Tibial artery (tissue), 4 donors: ENCODE measurements at places on chromosomes 13 and 19.

GRCh38 chr13:98142380-98143156, at the start of gene FARP1:
Gene FARP1, plus strand, starts transcription at chr13:98143094. Its CDS starts 70,149 bp downstream, at chr13:98213243.
- H3K36me3 ChIP-seq, result no peaks in the 10 kb centered on the region
- H3K27me3 ChIP-seq, result no peaks in the 10 kb centered on the region
- DNase-seq, result peak; percentile 66

DNA sequence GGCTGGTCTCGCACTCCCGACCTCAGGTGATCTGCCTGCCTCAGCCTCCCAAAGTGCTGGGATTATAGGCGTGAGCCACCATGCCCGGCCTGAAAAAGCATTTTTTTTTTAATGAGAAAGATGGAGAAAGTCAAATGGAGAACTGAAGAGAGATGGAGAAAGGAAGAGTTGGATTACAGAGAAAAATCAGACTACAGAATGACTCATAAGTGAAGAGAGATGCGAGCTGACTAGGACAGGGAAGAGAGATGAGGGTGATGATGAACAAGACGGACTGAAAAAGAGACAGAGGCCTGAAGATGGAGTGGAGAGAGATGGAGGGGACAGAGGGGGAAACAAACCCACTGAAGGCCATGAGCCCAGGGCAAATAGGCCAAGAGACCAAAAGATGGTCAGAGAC, 1.5 kb downstream of the DHX34 start:
- DNase-seq, result no peak
- no peak overlapping the region for H3K27ac ChIP-seq
- H3K4me1 ChIP-seq, result peaks cover 10% of the 10 kb centered on the region
- H3K36me3 ChIP-seq, result peaks cover 29% of the 10 kb centered on the region

DNA sequence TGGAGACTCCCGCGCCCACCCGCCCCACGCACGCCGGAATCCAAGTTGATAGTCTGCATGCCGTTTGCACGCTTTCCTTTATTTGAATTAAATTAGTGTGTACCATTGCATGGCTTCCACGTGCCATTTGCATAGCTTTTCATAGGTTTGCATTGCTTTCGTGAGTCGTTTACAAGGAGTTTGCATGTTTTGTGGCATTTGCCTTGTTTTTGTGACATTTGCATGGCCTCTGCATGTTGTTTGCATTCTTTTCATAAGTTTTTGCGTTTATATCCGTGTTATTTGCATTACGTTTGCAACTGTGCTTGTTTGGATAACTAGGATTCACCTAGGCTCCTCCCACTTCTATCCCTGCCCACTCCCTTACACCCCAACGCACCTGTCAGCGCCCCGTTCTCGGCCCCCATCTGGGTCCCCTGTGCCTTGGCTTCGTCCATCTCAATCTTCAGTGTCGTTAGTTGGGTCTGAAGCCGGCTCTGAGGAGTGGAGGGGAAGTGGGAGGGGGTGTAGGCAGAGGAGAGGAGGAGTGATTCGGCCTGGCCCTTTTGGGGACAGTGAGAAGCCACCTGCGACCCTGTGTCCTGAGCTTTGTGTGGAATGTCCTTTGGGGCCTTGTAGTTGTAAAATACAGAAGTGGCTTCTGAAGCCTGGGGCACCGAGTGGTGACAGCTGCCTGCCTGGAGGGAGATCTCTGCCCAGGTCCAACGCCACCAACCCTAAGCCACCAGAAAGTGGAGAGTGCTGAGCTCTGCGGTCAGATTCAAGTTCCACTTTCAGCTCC, 2.4 kb downstream of the CCDC194 start:
- H3K4me3 ChIP-seq, result peak overlapping the region; percentile 48
- no peak overlapping the region for H3K27ac ChIP-seq
- H3K4me1 ChIP-seq, result peaks cover 19% of the 10 kb centered on the region
- no peaks in the 10 kb centered on the region for H3K36me3 ChIP-seq

DNA sequence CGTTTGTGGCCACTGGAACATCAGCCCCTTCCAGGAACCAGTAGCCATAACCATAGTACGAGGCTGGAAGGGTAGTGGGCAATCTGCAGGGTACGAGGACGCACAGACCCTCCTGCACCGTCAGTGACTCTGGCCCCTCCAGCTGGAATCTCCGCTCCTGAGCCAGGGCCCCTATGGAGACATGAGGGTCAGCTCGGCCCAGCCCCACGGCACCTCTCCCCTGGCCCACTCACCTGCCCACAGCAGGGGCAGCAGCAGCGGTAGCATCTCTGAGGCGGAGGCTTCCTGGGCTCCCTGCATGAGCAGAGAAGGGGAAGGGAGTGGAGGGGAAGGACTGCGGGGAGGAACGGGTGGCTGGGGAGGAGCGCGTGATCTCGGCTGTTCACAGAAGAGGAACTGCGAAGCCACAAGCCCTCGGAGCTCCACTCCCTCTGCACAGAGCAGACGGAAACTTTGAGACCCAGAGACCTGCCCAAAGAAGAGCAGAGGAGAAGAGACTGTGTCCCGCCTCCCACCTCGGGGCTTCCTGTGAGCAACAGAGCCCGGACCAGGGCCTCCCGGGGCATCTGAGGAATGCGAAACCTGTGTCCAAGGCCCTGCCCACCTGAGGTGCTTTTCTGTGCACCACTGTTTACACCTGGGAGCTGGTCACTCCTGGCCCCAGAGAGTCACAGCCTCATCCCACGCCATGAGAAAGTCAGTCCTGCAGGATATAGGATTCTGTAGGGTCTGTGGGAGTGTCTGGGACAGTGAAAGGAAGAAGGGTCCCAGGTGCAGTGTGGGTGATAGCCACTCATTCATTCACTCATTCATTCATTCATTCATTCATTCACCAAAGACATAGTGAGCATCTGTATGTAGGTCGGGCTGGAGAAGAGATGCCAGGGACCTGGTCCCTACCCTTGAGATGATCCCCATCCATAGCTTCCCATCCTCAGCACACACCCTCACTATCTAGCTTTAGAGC, at the start of gene SIGLEC6:
TSS of gene SIGLEC6 (minus strand) at position 322 of the 967 bp plus-strand sequence. CDS start at position 300, 22 bp downstream.
- H3K27me3 ChIP-seq, result no peaks in the 10 kb centered on the region
- no peaks in the 10 kb centered on the region for H3K36me3 ChIP-seq
- no peaks in the 10 kb centered on the region for H3K4me1 ChIP-seq
- no peak within 1 kb of the TSS for H3K27ac ChIP-seq
- no peak within 1 kb of the TSS for H3K4me3 ChIP-seq

DNA sequence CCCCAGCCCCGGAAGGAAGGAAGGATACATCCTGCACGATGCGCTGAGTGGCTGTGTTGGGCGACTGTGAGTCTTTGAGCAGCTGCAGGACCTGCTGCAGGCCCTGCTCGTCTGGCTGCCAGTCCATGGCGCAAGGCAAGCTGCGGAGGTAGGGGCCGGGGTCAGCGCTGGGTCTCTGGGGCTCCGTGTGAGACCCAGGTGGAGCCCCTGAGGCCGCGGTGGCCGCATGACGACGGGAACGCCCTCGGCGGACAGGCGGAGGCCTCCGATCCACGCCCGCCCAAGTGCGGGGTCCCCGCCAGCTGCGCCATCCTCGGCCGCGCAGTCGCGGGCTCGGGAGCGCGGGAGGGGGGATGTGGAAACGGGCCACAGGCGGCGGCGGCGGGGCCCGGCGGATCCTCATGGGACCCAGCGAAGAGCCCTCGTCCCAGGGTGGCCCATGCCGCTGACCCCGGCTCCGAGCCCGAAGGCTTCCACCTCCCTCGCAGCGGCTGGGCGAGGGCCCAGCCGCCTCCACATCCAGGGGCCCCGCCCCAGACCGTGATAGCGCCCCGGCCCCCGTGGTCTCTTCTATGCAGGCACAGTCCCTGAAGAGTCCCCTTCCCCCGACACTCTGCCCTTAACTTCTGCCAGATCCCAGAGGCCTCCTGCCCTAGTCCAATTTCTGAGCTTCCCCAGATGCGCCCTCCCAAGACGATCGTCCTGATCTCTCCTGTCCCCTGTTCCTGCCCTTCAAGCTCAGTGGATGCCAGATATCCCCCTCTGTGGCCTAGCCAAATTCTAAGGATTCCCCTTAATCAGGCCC, 2.7 kb downstream of the TNPO2 start:
- peak overlapping the region; percentile 96 for H3K27ac ChIP-seq
- H3K36me3 ChIP-seq, result no peaks in the 10 kb centered on the region
- H3K27me3 ChIP-seq, result no peaks in the 10 kb centered on the region
- peaks cover 23% of the 10 kb centered on the region for H3K4me1 ChIP-seq
- no peak for DNase-seq

GRCh38 chr19:18251587-18252369, 22.5 kb downstream of the IQCN start:
- H3K27ac ChIP-seq, result no peak overlapping the region
- DNase-seq, result peak; percentile 84

DNA sequence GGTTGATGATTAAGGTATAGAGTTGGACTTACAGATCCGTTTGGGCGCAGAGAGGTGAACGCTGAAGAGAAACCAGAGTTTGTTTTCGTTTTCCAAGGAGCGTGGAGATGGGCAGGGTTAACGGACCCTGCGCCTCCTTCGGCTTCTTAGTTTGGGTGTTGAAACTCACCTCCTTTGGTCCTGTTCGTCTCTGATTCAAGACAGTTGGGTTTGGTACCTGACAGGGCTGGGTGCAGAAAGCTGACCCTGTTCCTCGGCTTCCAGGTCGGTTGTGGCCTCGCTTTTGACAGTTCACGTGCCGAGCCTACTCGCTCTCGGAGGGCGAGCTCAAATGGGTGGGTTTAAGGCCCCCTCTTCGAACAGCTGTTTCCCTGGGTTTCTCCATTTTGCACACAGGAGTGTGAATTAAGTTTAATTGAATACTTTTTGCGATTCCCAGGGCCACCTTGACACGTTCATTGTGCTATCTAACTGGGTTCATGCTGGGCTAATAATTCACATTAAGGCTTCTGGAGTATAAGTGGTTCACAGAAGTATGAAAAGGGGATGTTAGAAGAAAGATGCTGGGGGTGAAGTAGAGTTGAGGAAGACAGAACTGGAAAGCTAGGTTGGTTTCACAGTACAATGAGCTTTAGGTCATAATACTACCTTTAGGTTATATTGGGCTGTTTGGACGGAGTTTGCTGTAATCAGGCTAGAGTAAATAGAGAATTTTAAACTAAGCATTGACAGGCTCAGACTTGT, 638 bp downstream of the USPL1 start:
- peak overlapping the region; percentile 99 for H3K27ac ChIP-seq
- peaks cover 20% of the 10 kb centered on the region for H3K4me1 ChIP-seq
- peak overlapping the region; percentile 77 for H3K4me3 ChIP-seq
- DNase-seq, result peak; percentile 68

GRCh38 chr13:46053162-46054012, 841 bp upstream of the ZC3H13 start:
- DNase-seq, result no peak
- peak overlapping the region; percentile 88 for H3K27ac ChIP-seq
- no peaks in the 10 kb centered on the region for H3K27me3 ChIP-seq
- peak overlapping the region; percentile 75 for H3K4me3 ChIP-seq
- no peaks in the 10 kb centered on the region for H3K4me1 ChIP-seq

GRCh38 chr13:43785650-43786471, 911 bp downstream of the ENOX1 start:
- H3K27ac ChIP-seq, result no peak overlapping the region
- peak; percentile 66 for DNase-seq
- peak overlapping the region; percentile 62 for H3K4me3 ChIP-seq
- H3K36me3 ChIP-seq, result no peaks in the 10 kb centered on the region

DNA sequence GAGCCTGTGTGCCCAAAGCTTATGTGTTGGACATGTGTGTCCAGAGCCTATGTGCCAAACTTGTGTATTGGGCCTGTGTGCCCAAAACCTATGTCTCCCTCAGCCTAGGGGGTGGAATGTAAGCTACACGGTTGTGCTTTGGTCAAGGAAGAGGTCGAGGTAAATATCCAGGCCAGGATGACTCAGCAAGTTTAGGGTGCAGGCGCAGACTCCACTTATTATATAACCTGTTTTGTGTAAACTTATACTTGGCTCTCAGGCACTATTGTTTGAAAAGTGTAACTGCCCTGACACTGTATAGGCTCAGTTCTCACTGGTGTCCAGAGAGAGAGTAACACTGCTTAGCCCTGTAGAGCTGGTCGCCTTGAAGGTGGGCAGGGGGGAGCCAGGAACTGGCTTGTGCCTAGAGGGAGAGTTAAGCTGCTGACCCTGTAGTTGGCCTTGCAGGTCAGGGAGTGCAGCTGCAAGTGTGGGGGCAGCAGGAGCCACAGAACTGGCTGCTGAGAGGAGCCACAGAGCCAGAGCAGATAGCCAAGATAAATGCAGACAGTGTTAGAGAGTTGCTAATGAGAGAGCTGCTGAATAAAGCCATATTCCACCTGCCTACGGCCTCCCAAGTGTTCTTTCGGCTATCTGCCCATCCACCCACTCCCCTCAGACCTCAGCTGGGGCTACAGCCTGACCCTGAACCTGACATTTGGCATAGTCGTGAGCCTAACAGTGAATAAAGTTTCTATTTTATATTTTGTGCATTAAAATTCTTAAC, 517.2 kb upstream of the SLITRK1 start:
- DNase-seq, result no peak
- no peaks in the 10 kb centered on the region for H3K27me3 ChIP-seq
- no peak overlapping the region for H3K4me3 ChIP-seq
- H3K27ac ChIP-seq, result no peak overlapping the region
- H3K4me1 ChIP-seq, result peaks cover 6% of the 10 kb centered on the region

DNA sequence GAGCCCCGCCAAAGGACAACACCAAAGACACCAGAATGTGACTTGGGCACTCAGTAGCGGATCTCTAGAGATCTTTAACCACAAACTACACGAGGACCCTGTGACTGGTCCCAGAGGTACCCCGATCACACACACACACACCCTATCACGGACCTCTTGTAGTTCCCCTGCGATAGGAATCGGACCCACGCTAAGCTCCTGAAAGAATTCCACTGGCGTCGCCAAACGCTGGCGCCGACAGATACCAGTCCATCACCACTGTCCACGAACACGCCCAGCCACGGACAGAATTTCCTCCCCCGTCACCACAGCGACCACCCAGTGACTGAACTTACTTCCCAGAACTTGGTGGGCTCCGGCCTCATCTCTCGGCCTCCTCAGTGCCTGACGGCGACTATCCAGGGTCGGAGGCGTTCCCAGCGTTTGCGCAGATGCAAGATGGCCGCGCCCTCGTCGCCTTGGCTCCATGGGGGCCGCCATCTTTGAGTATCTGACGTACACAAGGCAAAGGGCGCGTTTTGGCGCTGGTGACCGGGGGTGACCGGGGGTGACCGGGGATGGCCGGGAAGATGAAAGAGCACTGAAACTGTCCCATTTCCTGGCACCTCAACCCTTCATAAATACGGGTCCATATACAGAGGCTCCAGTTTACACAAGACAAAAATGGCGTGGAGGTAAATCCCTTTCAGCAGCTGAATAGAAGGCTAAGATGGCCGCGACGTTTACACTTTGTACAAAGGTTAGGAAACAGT, at the start of gene ZNF615:
TSS of gene ZNF615 (minus strand) at position 406 of the 752 bp plus-strand sequence. CDS start 4,500 bp downstream, outside the sequence.
- H3K27ac ChIP-seq, result peak within 1 kb of the TSS; percentile 89
- H3K27me3 ChIP-seq, result no peaks in the 10 kb centered on the region
- DNase-seq, result peak; percentile 92

GRCh38 chr19:1261538-1261797, 7.7 kb upstream of the CIRBP start:
- H3K27ac ChIP-seq, result peak overlapping the region; percentile 93
- peaks cover 73% of the 10 kb centered on the region for H3K4me1 ChIP-seq
- no peak for DNase-seq
- H3K4me3 ChIP-seq, result peak overlapping the region; percentile 64

- DNase-seq, result no peak
- H3K27me3 ChIP-seq, result no peaks in the 10 kb centered on the region
- H3K27ac ChIP-seq, result no peak overlapping the region
- peaks cover 41% of the 10 kb centered on the region for H3K4me1 ChIP-seq
- H3K4me3 ChIP-seq, result no peak overlapping the region
Observed at GRCh38 chr19:11560404-11561051, 1.5 kb upstream of the ELOF1 start.
